T-cell (primary cell): ENCODE measurements at places on chromosomes 1 and 21.

GRCh38 chr1:219405531-219406331 lies 207.2 kb downstream of the ZC3H11B start:
- DNase-seq: no peak
- no peaks in the 10 kb centered on the region for H3K27me3 ChIP-seq
- H3K36me3 ChIP-seq: no peaks in the 10 kb centered on the region
- H3K4me1 ChIP-seq: no peaks in the 10 kb centered on the region
- H3K27ac ChIP-seq: no peak overlapping the region
- no peak overlapping the region for H3K4me3 ChIP-seq

DNA sequence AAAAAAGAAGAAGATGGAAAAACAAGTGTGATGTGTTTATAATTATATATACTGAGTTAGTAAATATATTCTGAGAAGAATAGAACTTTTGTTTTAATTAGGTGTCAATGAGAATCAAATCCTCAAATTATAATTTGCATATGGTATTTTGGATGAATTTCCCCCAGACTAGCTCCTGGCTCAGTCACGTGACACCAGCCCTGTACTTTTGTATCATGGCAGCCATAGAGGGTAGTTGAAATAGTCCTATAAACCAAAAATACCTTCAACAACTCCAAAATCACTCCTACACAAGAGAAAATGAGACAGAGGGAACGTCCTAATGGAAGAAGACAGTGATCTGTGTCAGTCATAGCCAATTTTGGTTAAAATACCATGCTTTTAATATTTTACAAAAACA lies 9.0 kb upstream of the S1PR1 start:
- no peaks in the 10 kb centered on the region for H3K27me3 ChIP-seq
- no peaks in the 10 kb centered on the region for H3K4me1 ChIP-seq
- DNase-seq: no peak
- no peaks in the 10 kb centered on the region for H3K36me3 ChIP-seq
- H3K27ac ChIP-seq: peak overlapping the region; percentile 41

GRCh38 chr1:224789311-224789710 lies 140.2 kb upstream of the DNAH14 start:
- H3K27me3 ChIP-seq: no peaks in the 10 kb centered on the region
- no peak overlapping the region for H3K27ac ChIP-seq
- no peaks in the 10 kb centered on the region for H3K4me1 ChIP-seq
- DNase-seq: no peak
- H3K4me3 ChIP-seq: no peak overlapping the region

- no peak for DNase-seq
- no peaks in the 10 kb centered on the region for H3K27me3 ChIP-seq
- no peak overlapping the region for H3K4me3 ChIP-seq
- H3K4me1 ChIP-seq: peaks cover 57% of the 10 kb centered on the region
Measured at GRCh38 chr1:204460346-204460745, 34.3 kb downstream of the PIK3C2B start.

- H3K4me1 ChIP-seq: no peaks in the 10 kb centered on the region
- DNase-seq: no peak
- no peak overlapping the region for H3K4me3 ChIP-seq
Measured at GRCh38 chr1:211978596-211978995, 56.8 kb downstream of the INTS7 start.

DNA sequence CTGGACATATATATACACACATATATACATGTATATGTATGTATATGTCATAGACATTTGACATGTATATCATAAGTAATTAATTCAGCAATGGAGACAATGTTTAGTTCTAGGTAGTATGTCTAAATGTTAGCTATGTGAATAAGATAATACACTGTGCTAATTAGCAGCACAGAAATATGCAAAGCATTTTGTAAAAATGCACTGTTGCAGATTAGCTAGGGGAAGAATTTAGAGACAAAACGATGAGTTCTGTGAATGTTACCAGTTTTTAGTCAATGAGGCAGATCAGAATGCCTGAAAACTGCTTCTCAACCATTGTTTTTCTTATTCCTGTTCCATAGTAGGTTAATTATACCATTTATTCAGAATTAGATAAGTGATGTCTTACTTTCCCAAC lies 86.3 kb downstream of the TGFB2 start:
- no peak overlapping the region for H3K4me3 ChIP-seq
- H3K27ac ChIP-seq: no peak overlapping the region
- H3K27me3 ChIP-seq: peaks cover 5% of the 10 kb centered on the region
- no peaks in the 10 kb centered on the region for H3K36me3 ChIP-seq

DNA sequence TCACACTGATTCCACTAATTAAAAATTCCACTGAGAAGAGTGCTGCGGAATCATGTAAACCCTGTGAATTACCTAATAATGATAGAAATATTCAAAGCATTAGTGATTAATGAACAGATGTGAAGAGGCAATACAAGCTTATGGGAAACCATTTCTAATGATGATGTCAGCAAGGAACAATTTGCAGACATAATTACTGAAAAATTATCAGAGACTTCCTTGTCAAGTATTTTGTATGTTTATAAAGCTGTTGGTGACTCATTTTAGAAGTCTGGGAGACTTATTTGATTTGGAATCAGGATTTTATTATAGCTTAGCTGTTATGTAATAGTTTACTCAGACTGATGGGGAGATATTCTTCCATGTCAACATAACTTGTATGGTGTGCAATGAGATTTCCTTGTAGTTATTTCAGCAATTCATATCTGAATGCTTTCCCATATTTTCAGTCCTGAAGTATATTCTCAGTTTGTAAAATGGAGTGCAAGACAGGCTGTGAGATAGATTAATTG lies 135.5 kb downstream of the TGFB2 start:
- no peaks in the 10 kb centered on the region for H3K27me3 ChIP-seq
- H3K4me1 ChIP-seq: no peaks in the 10 kb centered on the region
- H3K36me3 ChIP-seq: no peaks in the 10 kb centered on the region
- H3K4me3 ChIP-seq: no peak overlapping the region
- DNase-seq: no peak
- no peak overlapping the region for H3K27ac ChIP-seq
